ENCODE measurements at places on chromosomes 3 and 15. TPM values are rescaled to one million over a fixed set of nuclear protein-coding genes. Genes with fewer than 3 reads are reported as not detected.

The RCN2 gene
- total RNA-seq = 46.6 TPM

The CIDEC gene
- not detected for total RNA-seq

The CA12 gene
- total RNA-seq = 48.4 TPM

The PRICKLE2 gene
- 29.4 TPM for total RNA-seq

The ZNF639 gene
- 41.1 TPM for total RNA-seq

The FBLN2 gene
- total RNA-seq = 138 TPM

The ACKR4 gene
- 1.8 TPM for total RNA-seq

The CHST13 gene
- total RNA-seq = under 0.01 TPM

The GOLGA8Q gene
- total RNA-seq = 0.33 TPM

The PLS1 gene
- total RNA-seq = 0.83 TPM

The ADCY5 gene
- 0.51 TPM for total RNA-seq

The DNAH12 gene
- under 0.01 TPM for total RNA-seq

The FAM98B gene
- total RNA-seq = 5.4 TPM

The SLC12A1 gene
- not detected for total RNA-seq

The CCR8 gene
- not detected for total RNA-seq

The PLOD2 gene
- 114 TPM for total RNA-seq
